ENCODE measurements at places on chromosomes 2 and 18.

GRCh38 chr18:53796040-53796729 lies 428.3 kb downstream of the MBD2 start:
- DNase-seq: no peak

DNA sequence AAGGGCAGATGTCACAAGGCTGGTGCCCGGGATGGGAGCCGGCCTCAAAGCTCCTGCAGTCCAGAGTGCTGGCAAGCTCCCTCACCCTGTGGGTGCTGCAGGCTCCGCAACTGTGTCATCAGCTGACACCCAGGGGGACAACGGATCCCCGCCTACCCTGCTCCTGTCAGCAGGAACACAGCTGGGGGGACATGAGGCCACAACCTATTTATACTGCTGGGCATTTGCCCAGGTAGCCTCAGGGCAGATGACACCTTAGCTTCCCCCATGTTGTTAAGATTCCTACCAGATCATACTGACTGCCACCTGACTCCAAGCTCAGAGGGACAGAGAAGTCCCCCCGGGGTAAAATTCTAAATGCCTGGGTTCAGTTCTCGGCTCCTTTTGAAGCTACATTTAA lies 1.2 kb downstream of the ANKRD23 start:
- DNase-seq: no peak

DNA sequence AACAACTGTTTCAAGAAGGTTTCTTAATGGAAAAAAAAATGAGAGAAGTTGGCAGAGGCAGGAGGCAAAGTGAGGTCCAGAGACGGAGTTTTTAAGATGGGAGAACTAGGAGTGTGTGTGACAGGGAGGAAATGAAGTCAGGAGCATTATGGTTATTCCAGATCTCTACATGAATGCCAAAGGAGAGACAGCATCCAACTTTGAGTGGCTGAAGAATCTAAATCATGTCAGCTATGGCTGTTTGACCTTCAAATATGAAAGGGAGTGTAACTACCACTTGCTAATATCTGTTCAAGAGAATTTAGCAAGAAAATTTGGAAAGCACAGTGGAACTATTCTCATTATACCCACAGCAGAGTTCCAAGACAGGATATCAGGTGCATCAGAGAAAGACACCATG lies 81.2 kb upstream of the CCBE1 start:
- no peak for DNase-seq

DNA sequence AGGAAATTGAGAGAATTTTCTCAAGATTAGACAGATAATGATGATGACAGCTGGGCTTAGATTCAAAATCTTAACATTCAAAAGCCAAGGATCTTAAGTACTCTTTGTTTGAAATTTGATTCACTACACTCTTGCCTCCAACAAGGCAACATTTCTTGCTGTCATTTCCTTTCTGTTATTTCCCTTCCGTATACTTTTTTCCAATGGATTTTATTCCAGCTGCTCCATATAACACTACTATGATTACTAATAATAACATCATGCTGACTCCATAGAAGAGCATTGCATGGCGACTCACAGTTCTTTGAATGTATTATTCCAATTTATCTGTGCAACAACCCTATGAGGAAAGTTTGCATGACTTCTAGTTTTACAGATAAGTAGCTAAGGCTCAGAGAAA lies 33.9 kb upstream of the CCDC102B start:
- DNase-seq: no peak

DNA sequence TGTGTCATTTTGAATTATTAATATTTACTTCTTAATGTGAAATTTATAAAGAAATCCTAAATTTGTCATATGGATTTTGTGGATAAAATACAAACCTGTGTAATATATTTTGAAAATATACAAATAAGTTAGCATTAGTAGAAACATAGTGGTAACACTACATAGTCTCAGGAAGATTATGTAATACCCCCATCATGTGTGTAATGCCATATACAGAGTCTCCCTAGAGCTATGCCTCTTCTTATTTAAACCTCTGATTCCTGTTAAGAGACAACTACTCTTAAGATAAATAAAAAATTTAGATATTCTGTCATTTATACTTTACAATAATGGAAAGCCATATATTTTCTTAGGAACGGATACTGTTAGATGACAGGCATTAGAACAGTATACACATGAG lies 2012.0 kb upstream of the LRRTM1 start:
- DNase-seq: no peak

Data from activated T-cell treated with anti-CD3 and anti-CD28 coated beads, Interleukin-2, amount 50 U/mL, for 48 hours (primary cell).